ENCODE measurements at places on chromosomes 7 and 10.

DNA sequence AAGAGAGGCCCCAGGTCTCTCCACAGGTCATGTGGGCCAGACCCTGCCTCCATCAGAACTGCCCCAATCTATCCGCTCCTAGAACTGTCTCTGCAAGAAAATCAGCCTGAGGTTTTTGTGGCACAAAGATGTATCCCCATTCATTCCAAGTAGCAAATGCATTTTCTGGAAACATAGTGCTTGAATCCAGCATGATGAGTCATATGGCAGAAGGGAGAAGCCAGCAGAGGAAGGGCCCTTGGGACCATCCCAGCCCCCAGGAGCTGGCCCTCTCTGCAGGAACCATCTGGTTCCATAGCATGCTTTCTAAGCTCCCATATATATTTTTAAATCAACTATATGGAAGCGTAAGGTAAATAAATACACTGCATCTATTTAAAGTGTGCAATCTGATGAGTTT lies 563.2 kb downstream of the GALNT17 start:
- DNase-seq: no peak

- no peak for DNase-seq
Observed at GRCh38 chr10:95818668-95819067, 62.7 kb downstream of the ENTPD1 start.

DNA sequence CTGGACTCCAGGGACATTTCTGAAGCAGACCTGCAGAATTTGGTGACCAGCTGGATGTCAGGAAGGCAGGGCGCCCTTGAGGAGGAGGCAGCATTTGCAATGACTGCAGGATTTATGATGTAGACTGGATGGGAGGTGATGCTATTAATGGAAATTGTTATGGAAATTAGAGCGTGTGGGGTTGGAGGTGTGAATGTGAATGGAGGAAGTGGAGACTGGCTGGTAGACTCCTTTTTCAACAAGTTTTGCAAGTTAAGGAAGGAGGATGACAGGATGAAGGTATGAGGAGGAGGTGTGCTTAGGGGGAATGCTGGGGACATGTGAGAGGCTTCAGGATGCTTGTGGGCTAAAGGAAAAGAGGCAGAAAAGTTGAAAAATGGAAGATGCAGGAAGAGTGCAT lies 137.0 kb downstream of the TMEM178B start:
- no peak for DNase-seq

GRCh38 chr10:126798649-126799048 lies 106.6 kb upstream of the DOCK1 start:
- no peak for DNase-seq

DNA sequence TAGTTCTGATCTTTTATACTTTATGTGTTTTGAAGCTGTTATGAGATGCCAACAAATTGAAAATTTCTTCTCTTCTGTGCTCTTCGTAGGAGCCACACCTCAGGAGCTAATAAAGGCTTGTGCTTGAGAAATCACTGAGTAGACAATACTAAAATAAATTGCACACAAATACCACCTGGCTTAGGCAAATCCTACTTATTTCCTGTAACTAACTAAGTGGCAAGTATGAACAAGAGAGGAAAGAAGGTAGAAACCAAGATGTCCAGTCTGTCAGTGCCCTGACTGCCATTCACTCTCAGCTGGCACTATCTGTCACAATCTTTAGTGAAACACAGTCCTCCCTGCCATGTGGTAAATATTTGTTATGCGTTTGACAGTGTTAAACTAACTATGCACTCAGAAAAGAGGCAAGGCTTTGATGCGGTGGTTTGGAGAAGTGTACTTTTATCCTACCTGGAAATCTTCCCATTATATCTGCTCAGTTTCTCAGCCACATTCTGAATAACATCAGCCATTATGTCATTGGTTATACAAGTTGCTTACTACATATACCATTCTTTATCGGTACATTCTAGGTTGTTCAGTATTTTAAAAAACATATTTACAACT lies 293.4 kb upstream of the VWC2 start:
- no peak for DNase-seq

- no peak for DNase-seq
Observed at GRCh38 chr7:140621401-140622021, 19.1 kb downstream of the DENND2A start.

DNA sequence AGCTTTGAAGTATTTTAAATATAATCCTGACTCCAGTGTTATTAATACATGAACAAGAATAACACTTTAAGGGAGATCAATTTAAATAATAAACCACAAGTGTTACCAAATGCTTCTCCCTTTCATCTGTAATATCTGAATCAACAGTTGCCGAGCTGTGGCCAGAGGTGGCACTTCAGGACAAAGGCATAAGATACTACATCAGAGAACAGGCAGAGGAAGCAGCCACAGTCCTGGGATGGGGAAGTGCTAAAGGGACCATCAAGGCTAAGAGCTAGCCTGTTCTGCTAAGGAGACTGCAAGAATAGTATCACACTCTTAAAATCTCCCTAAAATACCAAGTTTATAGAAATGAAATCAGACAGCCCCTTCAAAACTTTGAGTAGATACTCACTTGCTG lies 378.2 kb upstream of the PRKCQ start:
- DNase-seq: no peak

- DNase-seq: no peak
Observed at GRCh38 chr10:78831461-78831860, 237.3 kb upstream of the ZMIZ1 start.

DNA sequence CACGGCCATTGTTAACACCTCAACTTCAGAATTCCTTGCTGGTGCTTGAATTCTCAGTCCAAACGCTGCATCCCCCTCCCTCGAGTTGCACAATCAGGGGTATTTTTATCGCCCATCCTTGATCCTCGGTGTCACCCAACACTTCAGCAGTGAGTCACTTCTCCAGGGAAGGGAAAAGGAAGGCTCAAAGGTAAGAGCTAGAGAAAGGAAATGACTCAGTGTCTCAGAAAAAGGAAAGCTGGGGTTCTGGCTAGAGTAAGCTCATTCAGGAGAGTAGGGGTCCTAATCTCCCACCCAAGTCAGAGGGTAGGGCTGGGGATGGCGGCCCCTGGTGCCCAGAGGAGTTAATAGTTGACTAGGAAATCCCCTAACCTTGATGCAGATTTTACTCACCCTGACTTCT lies 39.8 kb upstream of the TRIM8 start:
- DNase-seq: no peak

DNA sequence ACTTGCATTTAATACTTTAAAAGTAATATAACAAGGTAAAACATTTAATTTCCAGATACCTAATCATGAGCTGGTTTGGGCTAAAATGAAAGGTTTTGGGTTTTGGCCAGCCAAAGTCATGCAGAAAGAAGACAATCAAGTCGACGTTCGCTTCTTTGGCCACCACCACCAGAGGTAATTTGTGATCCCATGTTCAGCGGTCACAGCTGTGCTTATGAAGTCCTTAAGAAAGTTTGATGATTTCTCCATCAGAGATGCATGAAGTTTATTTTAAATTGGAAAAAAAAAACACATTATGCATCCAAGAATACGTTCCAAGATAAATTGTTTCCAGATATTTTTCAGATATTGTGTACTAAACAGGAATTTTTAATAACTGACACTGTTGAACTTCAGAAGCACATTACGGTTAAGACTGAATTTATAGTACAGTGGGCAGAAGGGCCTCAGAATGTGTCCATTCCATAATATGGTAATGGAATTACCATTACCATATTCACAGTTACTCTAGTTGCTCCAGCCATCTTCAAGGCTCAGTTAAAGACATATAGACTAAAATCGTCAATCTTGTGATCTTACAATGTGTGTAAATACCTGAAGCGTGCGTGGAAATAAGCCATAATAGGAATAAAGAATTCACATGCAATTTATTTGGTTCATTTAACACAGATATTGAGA lies 106.8 kb downstream of the ZMYND11 start:
- no peak for DNase-seq

- DNase-seq: no peak
Observed at GRCh38 chr7:15490291-15490690, 71.5 kb downstream of the AGMO start.

DNA sequence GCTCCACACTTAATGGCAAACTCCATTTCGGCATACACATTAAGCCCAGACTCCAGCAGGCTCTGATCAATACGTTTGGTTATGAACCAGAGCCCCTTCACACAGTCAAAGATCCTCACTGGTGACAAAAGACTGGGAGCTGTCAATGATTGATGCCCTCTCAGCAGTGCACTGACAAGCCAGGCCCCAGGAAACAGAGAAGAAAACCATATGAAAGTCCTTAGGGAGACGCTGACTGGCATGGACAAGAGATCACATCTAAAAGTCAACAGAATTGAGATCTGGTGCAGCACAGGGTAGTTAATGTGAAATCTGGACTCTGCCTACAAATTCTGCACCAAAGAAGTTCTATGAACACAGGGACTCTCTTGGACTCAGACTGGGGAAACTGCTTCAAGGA lies 600.9 kb upstream of the NRP1 start:
- DNase-seq: no peak

Measured in activated CD8-positive, alpha-beta T cell treated with anti-CD3 and anti-CD28 coated beads, Interleukin-2, amount 10 ng/mL, durations not matched to agents 7 days and 5 days (primary cell).